Stimulated activated naive CD8-positive, alpha-beta T cell treated with anti-CD3 and anti-CD28 coated beads, Interleukin-15, amount 100 ng/mL, for 72 hours (primary cell): ENCODE measurements at places on chromosomes 6 and 20.

DNA sequence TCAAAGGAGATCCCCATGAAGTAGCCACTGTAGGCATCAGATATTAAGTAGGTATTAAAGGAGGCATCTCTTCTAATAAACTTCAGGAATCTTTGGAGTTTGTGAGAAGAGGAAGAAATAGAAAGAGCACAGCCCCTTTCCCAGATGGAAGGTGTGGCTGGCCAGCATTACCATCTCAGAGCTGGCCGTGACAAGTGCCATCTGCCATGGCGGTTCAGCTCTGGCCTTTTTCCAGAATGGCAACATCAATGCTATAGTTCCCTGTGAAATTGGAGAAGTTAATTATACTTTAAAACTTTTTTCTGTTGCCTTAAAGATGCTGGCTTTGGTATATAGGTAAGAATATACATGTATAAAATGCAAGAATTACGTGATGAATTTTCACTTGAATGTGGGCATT is 51.9 kb upstream of the MCUR1 start:
- DNase-seq = no peak

- no peak for DNase-seq
Observed at GRCh38 chr20:19211252-19211651, 1.2 kb upstream of the SLC24A3 start.

DNA sequence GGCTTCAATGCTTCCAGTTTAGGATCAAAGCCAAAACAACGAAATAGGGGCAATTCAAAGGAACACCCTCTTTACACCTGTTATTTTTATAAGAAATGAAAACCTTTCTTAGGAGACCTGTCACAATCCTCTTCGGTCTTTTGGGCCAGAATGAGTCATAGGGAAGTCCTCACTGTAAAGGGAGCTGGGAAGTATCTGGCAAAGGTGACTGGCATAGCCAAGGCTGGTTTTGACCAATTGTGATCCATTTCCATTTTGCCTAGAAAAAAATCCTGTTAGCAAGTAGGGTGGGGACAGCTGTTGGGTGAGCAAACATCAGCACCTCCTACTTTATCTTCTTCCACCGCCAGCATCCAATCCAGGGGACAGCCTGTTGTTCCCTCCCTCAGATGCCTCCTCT is 343.2 kb upstream of the SULF2 start:
- no peak for DNase-seq

- no peak for DNase-seq
Observed at GRCh38 chr6:107690643-107691061, 133.5 kb downstream of the SCML4 start.

DNA sequence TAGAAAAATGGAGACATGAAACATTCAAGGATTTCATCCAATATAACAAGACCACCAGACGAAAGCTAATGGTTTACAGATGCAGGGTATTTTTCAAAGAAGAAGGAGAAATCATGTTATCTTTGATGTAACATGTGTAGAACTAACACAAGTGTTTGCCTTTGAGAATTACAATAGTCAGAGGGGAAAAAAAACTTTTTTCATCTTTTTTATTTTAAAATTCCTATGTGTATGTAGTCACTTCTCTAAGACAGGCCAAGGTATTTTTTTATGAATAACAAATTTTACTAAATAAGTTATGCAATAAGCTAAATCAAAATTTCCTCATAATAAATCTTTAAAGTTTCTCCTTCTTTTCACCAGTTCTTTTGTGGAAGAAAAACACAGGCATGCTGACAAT is 161.4 kb downstream of the PDE7B start:
- DNase-seq = no peak

DNA sequence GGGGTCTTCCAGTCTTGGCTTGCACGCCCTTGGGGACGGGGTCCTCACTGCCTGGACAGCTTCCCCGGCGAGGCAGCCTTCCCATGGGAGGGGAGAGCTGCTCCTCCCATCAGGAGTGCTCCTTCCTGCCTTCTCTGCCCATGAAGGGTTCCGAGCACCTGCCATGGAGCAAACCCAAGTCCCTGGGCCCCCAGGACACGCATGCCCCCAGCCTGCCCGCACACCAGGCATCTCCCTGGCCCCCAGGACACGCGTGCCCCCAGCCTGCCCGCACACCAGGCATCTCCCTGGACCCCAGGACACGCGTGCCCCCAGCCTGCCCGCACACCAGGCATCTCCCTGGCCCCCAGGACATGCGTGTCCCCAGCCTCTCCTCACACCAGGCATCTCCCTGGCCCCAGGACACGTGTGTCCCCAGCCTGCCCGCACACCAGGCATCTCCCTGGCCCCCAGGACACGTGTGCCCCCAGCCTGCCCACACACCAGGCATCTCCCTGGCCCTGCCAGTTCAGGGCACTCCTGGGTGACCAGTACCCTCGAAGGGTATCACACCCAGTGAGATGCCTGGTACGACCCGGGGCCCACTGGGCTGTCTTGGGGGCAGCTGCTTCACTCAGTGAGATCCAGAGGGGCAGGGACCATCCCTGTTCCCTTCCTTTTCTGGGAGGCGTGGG is 21.7 kb downstream of the COL20A1 start:
- DNase-seq = no peak

DNA sequence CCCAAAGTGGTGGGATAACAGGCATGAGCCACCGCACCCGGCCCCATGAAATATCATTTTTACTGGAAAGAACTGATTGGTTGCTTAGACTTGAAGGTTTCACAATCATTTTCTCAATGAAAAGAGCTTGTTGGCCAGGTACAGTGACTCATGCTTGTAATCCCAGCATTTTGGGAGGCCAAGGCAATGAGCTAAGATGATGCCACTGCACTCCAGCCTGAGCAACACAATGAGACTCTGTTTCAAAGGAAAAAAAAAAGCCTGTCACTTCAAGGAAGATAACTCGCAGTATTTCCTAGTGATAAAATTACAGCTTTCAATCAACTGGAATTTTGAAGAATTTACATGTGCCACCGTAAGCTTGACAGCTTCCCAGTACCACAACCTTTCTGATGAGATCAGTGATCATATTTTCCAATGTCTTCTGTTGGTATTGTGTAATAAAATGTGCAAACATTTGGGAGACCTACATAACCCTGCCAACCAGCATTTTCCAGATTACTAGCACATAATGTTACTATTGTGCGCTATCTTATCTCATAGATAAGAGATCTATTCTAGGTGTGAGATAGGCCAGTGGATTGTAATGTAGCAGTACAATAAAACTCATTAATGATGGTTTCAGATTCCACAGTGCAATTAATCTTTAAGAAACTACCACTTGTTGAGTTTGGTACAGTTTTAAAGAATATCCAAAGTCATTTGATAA is 7.2 kb downstream of the PNLDC1 start:
- DNase-seq = no peak

GRCh38 chr6:20033697-20034407 is 178.4 kb downstream of the MBOAT1 start:
- DNase-seq = no peak

GRCh38 chr20:44393608-44394451 is 38.3 kb downstream of the HNF4A start:
- DNase-seq = no peak

- DNase-seq = no peak
Observed at GRCh38 chr6:51495610-51496396, 591.6 kb downstream of the PKHD1 start.

DNA sequence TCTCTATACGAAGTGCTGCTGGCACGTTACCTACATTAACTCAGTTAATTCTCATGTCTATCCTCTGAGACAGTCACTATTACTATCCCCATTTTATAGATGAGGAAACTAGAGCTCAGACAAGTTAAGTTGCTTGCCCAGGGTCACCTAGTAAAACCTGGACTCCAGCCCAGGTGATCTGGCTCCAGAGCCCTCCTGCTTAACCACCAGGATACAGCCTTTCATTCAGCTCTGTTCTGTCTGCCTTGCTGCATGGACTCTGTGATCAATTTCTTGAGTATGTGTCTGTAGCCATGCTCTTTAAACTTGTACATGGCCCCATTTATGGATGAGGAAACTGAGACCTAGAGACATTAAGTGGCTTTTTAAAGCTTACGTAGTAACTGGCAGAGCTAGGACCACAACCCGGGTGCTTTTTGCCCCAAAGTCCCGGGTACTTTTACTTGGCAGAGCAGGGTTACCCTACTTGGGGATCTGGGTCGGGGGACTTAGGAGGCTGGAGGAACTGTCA is 4.7 kb downstream of the CDKN1A start:
- no peak for DNase-seq
